ENCODE measurements at places on chromosomes 7 and 10.

DNA sequence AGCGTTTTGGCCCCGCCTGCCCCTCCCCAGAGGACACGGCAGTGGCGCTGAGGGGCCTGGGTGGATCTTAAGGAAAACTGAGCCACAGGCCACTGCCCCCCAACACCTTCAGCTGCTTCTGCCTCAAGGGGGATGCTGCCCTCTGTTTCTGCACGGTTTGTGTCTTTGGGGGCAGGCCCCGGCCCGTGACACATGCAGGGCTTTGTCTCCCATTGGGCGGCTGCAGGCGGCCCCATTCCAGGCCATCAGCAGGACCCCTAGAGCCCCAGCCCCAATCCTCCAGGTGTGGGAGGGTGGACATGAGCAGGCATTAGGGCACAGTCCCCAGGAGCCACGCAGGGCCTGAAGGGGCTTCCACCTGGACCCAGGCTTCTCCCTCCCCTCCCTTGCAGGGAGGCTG, 25.3 kb upstream of the PPP2R2D start:
- no peak for DNase-seq

- no peak for DNase-seq
Measured at GRCh38 chr10:106917452-106918055, 247.0 kb downstream of the SORCS1 start.

DNA sequence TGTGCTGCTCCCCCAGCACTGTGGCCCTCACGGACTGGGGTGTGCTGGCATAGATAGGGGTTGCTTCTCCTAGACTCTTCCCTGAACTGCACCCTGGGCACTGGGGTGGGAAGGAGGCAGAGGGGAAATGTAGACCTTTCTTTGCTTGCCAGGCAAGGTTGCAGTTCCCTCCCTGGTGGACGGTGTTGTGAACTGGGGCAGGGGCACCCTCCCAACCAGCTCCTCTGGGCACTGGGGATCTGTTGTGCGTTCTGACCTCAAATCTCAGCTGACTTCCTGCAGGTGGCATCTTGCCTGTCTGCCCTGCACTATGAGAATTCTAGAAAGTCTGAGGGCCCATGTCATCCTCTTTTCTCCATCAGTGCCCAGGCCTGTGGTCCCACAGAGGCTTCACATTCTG, 53.9 kb downstream of the ARHGAP22 start:
- DNase-seq = no peak

- no peak for DNase-seq
Measured at GRCh38 chr10:102648889-102649796, 4.9 kb downstream of the TRIM8 start.

DNA sequence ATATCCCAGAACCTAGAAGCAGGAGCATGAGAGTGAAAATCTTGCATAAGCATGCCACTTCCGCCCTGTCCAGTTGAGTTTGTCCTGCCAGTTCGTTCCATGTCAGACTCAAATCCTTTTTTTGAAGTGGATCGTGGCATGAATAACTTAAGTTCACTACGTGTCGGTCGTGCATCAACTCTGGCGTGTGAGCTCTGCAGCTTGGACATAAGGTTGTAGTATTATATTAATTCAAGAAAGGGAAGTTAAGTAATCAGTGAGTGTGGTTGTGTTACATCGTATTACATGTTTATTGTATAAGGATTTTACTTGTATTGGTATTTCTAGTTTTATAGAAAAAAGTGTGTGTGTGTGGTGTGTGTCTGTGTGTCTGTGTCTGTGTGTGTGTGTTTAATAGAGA, 23.0 kb downstream of the CDC123 start:
- DNase-seq = no peak

- DNase-seq = no peak
Measured at GRCh38 chr7:110454713-110455112, 636.2 kb upstream of the LRRN3 start.

DNA sequence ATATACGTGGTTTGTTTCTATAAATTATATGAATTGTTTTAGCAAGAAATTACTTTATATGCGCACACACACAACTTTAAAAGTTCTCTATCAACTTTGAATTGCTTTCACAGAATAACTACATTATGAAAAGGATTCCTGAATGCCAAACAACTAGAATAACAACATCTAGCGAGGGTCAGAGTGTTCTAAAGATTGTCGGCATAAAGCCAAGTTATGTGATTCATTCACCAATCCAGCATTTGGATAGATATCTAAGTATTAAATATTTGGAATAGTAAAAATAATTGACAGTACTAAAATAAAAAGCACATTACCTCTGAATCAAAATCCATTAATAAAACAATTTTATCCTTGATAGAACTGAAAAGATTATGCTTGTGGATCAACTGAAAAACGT, 125.3 kb upstream of the AMPH start:
- no peak for DNase-seq

GRCh38 chr7:20482071-20482470, 133.4 kb upstream of the ABCB5 start:
- no peak for DNase-seq

DNA sequence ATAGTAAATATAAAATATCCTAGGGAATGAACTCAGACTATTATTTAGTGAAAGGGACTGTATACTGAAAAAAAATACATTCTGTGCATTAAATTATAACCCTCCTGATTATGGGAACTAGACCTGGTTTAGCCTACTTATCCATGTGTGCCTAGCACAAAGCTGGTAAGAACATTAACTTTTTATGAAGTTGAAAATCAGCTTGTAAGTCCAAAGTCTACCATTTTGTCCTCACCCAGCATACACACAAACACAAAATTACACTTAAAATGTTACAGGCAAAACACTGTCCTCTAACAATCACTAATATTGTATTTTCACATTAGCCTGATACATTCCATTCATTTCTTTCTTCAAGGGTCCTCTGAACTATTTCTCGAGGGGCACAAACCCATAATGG, 19.9 kb upstream of the NEBL start:
- DNase-seq = no peak

DNA sequence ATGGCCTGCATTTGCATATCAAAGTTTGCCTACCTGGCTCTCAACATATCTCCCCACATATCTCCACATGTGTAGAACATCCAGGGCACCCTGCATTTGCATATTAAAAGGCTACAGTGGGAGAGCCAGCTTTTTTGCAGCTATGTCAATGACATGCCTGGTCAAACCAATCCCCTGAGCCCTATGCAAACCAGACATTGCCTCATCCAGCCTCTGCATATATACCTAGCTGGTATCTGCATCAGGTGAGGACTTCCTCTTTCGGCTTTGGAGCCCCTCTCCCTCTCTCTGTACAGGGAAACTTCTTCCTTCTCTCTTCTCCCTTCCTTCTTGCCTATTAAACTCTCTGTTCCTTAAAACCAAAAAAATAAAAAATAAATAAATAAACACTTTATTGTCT, 142.7 kb upstream of the STEAP4 start:
- no peak for DNase-seq

- no peak for DNase-seq
Measured at GRCh38 chr10:122494173-122494820, 32.9 kb downstream of the HTRA1 start.

GRCh38 chr7:156751319-156751718, 110.7 kb downstream of the RNF32 start:
- DNase-seq = peak; percentile 17

DNA sequence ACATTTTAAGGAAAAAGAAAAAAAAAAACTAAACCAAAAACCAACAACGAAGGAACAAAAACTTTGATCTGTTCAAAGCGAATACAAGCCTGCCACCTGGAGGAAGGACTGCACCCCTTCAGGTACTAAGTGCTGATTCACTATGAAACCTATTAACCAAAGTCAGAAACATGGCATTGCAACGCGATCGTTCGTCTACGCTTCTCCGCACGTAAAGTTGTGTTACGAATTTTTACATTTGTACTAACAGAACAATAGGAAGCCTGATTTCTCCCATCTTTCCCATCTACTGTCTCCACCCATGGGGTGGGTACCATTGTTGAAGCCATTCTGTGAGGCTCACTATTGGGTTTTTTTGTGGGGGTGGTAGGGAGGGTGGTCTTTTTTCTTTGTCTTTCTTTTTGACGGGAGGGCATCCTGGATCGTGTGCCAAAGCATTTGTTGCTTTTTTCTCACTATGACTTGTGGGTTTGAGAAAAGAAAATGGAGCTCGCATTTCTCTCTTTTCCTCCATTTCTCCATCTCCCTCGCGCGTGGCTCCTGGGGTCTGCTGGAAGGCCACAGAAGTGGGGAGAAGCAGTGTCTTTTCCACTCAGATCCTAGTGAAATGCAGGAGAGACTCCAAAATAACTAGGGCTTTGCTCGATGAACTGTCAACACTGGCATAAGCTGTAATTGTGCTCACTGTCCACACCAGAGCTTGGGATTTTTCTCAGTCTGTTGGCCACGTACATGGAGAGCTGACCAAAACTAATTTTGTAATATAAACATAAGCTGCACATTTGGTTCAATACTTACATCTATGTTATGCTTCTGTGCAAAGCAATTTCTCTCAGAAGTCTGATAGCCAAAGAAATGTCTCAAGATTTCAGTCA, 100.9 kb upstream of the YAE1 start:
- peak; percentile 6 for DNase-seq

DNA sequence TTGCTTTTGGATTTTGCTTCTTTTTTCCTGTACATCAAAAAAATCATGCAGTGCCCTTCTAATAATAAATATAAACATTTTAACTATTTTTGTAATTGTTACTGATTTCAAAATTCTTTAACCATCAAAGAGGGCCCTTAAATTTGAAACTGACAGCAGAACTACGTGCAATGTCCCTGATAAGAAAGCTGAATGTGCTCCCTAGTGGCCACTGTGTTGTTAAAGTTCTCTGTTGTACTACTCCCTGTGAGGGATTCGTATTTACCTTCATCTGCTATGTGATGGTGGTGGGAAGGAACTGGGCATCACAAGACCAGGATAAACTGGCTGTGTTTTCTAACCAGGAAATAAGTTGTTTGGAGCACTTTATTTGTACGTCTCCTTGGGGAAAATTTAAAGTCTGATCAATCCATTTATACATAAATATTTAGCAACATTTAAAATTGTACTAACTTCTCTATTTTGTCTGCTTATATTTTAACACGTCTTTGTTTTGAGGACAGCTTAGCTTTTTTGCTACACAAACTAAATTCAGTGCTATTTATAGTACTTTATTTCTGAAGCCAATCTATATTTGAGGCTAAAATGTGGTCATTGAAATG, 322.4 kb downstream of the HGF start:
- peak; percentile 9 for DNase-seq

DNA sequence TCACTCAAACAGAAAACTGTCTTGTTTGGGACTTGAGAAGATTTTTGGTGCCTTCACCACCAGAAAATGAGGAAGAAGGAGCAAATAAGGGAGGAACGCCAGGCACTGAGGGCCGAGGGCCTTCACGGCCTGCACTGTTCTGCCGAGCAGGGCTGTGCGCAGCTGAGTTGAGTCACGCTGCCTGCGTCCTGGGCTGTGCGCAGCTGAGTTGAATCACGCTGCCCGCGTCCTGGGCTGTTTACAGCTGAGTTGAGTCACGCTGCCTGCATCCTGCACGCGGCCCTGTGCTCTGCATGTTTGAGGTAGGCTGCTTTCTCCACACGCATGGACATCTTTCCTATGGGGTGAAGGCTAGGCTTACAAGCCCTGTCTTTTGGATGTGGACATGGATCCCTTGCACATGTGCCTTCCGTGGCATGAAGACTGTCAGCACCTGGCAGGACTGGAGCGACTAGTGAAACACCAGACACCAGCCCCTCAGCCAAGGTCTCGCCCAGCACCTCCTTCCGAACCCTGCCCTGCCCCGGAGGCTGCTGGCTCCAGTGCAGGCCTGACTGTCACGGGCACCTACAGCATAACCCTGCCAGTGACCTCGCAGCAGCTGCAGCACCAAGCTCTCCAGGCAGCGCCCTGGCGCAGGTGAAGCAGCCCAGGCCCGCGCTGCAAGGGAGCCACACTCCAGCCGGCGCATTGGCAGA, 96.7 kb downstream of the HTR5A start:
- peak; percentile 90 for DNase-seq

- peak; percentile 28 for DNase-seq
Measured at GRCh38 chr7:123682690-123683089, 27.0 kb downstream of the LMOD2 start.

DNA sequence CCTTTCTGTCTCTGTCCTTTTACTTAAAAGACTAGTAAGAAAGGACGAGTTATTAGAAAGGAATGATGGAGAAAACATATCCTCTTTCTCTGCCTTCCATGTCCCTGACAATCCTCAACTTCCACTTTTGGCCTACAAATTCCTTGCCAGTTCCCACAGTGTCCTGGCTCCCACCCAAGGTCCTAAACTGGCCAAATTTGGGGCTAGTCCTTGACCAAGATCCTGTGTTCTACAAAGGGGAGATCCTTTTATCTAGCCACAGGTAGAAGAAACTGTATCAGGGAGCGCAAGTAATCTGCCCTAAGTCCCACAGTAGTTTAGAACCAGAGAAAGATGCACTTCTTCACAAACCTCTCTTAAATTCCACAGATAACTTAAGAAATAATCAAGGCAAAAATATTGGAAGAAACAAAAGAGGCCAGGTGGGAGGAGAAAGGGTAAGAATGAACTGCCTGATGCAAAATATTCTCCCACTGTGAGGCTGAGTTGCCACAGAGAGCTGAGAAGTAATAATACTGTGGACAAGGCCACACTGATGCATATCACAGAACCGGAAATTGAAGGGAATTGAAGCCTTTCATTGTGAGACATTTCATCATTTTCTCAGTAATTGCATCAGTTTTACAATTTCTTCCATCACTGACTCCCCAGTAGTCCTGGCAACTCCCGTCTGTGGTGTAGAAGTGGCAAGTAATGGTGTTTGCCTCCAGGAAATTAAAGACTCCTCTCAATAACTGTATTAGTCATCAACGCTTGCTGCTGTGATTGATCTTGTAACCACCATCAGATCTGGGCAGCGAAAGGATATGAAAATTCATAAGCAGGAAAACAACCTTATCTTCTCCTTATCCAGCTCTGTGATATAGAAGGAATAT, 47.2 kb downstream of the DNAJC12 start:
- no peak for DNase-seq

GRCh38 chr7:2689343-2689847, 1.4 kb downstream of the AMZ1 start:
- DNase-seq = no peak

GRCh38 chr10:116146372-116147140, 126.5 kb downstream of the GFRA1 start:
- DNase-seq = no peak

- no peak for DNase-seq
Measured at GRCh38 chr7:37782166-37782565, 66.2 kb upstream of the NME8 start.

DNA sequence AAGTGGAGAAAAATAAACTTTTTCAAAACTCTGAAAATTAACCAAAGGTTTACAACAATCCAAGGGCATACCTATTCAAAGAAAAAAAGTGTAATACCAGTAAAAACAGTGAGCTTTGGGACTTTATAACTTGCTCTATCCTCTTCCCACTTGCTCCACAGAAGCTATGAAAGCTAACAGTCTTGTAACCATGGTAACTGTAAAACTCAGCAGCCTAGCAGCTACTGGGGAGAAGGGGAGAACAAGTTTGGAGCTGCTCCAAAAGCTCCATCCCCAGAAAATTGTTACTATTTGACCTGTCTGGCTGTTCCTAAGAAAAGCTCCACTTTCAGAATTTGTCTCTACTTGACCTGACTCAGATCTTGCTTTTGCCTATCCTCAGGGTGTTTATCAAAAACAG, 191.5 kb downstream of the OTUD1 start:
- no peak for DNase-seq
